ENCODE measurements at places on chromosomes 4 and X.
A peak's percentile ranks its signal among the peaks of the same experiment; 100 is the strongest.

DNA sequence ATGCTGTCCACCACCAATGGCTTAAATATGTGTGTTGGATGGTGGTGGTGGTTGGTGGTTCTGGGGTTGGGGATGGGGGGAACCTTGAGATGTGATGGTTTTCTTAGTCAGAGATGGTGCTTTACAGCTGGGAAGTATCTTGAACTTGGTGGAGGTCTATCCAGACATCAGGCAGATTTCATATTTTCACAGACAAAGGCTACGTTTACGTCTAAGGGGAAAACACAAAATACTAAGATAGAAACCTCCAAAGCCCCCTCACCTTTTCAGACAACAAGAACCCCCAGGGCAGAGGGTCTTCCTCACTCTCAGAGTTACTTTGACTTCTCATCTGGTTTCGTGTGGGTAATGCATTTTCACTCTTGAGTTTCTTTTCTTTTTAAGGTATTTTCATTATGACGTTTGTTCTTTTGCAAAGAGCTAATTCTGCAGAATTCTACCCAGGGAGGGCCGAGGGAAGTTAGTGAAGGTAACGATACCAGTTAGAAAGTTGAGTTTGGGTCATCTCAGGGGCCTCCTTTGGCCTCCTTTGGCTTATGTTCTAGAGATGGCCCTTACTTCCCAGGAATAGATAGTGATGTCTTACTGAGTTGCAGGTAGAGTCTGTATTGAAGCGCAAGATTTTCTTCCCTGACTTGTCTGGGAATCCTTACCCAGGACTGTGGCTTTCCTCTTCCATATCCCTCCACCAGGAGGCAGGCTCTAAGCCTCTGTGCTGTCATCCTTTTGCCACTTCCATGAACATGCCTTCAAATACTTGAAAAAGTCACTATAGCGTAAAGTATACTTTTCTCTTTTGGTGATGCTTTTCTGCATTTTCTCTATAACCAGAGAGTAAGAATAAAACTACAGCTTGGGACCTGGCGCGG is 31.9 kb downstream of the RHOH start:
- DNase-seq = no peak

DNA sequence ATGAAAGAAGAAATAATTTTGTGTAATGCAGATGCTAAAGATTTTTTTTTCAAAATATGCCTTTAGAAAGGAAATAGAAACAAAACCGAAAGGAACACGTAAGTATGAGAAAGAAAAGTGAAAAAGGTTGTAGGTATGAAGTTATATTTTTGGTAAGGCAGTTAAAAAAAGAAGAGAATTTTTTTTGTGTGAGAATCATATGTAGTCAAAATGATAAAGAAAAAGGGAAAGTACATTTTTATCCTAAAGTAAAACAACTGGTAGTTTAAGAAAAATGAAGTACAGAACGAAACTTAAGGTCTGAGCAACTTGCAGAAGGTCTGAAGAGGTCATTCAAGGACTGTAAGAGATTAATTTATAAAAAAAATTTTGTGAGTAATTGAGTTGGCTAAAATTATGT is 164.0 kb upstream of the TRAM1L1 start:
- DNase-seq = no peak

DNA sequence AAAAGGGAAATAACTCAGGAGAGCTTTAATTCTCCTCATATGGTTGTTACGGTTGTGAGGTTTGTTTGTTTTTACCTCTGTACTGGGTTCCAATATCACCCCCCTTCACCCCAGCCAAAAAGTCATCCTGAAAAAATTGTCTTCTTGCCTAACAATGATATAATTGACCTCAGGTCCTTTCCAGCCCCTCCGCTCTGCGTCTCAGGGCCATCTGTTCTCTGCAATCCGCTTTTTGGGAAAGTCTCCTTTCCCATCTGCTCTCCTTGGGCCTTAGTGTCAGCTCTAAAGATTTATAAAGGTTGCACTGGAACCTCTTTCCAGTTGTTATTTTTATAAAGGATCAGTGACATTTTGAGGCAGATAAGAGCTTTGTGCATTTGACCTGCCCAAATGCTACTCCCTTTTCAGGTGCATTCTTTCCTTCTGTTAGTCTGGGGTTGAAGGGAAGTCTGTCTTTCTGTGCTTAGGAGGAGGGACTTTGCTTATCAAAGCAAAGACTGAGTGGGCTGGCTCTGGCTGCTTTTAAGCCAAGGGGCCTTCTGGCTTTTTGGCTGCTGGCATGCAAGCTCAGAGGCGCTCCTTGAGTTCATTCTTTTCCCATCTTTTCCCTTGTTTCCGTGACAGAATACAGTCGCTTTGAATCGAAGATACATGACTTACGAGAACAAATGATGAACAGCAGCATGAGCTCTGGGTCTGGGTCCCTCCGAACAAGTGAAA is 34.1 kb downstream of the DLG3 start:
- DNase-seq = no peak

DNA sequence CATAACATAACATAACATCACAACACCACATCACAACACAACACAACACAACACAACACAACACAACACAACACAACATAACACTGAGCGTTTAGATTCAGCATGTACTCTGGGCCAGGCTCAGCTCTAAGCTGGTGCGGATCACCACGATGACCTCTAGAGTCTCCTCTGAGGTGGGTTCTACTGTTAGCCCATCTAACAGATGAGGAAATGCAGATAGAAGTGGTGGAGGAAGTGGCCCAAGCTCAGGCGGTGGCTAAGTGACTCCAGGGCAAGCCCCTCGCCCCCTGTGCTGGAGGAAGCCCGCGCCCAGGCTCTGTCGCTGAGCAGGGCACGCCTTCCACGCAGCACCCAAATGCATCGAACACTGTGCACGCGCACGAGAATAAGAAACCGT is 45.3 kb upstream of the CDKN2AIP start:
- DNase-seq = no peak

DNA sequence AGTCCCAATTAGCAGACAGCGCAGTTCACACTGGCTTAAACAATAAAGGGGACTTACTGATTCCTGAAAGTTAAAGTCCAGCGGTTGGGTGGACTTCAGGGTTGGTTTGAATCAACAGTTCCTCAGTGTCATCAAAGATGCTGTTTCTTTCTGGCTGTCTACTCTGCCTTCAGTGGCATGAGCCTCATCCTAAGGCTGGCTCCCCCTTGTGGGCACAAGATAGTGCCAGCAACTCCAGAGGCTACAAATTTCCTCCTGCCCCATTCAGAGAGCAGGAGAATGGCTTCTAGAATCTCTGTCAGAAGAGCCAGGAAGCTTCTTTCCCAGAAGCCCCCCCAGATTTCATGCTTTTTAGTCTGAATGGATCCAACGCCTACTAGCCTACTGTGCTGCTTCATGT is 82.4 kb upstream of the MTM1 start:
- DNase-seq = peak; percentile 11

DNA sequence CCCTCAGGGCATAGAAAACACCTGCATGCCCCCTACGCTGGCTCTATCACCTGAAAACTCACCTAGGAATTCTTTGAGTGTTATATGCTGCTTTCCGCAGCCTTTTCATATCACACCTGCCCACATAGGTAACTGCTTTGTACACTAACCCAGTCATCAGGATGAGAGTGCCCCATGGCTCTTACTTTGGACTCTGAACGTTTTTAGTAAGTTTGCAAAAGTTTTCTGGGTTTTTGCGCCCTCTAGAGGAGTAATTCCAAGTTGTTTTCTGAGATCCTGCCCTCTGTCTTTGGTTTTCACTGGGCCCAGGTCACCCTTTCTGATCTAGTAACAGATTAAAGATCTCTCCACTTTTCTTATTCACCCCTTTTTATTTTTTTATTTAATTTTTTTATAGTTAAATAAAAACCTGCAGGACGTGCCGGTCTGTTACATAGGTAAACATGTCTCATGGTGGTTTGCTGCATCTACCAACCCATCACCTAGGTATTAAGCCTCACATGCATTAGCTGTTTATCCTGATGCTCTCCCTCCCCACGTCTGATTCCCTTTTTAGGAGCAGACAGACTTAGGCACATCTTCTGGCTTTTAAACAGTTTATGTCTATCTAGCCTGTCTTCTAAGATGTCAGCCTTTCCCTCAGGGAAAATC is 139.2 kb downstream of the NWD2 start:
- DNase-seq = no peak

GRCh38 chr4:76275486-76276124 is 24.1 kb downstream of the FAM47E start:
- DNase-seq = no peak

GRCh38 chrX:123830309-123830708 is 29.5 kb upstream of the XIAP start:
- no peak for DNase-seq

DNA sequence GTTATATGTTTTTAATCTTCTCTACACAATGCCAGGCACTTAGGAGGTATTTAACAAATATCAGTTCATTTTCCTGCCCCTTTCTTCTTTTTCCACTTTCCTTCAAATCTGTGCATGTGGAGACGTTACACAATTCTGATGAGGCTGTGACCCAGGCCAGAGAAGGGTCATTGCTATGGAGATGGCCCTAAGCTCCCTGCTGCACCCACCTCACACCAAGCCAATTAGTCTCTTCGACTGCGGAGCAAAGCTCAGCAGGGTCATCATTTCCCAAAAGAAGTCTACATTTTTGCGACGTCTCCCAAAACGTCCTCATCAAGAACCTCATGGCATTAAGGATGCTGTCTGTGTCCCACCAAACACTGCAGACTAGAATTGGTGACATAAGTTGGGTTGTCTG is 28.9 kb upstream of the VEGFD start:
- DNase-seq = no peak

DNA sequence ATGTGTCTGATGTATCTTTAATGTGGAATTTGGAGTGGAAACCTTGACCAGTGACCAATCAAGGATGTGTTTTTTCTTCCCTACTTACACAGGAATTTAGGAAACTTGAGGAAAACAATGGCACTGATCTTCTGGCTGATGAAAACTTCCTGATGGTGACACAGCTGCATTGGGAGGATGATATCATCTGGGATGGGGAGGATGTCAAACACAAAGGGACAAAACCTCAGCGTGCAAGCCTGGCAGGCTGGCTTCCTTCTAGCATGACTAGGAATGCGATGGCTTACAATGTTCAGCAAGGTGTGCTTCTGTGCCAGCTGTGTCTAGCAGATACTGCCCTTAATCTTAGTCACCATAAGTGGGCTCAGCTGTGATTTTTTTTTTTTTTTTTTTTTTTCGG is 12.6 kb downstream of the TAF1 start:
- DNase-seq = no peak

GRCh38 chr4:7187691-7188090 is 4.6 kb upstream of the SORCS2 start:
- DNase-seq = no peak

DNA sequence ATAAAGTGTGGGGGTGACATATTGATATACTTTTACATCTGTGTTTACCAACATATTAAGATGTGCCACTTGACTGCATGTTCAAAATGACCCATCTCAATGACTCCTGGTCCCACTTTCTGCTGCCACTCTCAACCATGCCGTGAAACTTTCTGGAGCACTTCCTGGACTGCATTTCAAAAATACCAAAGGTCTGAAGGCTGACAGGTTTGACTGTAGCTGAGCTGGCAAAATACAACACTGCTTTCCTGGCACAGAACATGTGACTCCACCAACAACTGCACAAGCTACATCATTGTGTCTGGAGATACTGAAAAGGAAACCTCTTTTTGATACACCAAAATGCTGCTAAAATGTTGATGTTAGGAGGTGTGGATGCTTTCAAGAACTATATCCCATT is 184.8 kb downstream of the UNC5C start:
- DNase-seq = no peak

- no peak for DNase-seq
Measured at GRCh38 chrX:53798281-53798680, 111.8 kb upstream of the HUWE1 start.

DNA sequence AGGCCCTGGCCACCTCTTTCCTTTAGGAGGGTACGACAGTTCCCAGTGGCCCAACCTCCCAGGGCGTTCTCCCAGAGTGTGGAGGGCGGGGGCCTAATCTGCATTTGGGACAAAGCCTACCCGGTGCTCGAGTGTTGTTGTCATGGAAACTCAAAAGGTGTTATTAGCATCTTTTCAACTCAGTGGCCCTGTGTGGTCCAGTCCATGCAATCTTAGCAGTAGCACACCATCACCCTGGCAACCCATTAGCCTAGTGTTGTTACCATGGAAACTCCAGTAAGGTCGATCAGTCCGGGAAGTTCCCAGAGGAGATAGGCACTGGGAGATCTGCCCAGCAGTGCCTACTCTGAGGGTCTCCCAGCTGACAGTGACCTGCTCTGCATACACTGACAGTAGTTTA is 20.2 kb downstream of the APLN start:
- no peak for DNase-seq

- DNase-seq = no peak
Measured at GRCh38 chrX:71941776-71942175, 31.1 kb downstream of the NHSL2 start.

DNA sequence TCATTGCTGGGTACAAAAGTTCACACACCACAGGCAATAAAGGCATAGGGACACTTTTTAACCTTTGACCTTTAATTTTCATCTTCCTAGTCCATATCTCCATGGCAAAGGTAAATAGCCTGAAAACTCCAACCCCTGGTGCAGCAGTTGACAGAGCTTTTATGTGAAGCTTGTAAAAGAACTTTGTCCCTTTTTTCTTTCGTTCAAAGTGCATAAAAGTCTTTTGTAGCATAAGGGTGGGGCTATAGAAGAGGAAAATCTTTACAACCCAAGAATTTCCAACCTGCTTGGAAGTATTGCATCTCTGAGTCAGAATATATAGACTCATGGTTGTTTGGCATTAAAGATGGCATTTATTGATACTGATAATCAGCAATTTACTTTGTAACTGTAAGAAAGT is 20.4 kb downstream of the POF1B start:
- no peak for DNase-seq

DNA sequence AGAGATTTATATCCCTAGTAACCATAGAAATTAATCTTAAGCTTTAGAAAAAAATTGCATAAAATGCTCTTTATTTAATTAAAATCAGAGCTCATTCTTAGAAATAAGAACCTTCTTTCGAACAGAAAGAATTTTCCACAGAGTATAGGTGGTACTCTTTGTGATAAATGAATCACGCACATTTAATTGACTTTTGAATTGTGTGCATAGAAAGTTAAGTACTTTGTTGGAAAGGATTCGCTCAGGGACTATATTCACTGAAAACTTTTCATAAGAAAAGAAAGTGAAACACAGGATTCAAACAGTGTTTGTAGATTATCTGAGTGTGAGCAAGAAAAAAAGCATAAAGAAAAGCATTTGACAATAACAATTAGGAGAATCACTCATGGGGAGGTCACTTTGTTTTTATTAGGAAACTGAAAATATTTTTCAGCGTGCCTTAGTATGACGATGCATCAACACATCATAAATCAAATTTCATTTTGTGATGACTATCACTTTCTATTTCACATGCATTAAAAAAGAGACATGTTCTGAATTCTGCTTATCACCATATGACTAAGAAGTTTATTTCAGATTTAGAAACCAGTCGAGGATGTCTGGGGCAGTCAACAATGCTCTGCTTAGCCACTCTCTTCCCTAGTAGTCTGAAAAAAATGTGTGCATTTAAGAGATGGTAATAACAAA is 49.5 kb downstream of the STX18 start:
- DNase-seq = no peak

- no peak for DNase-seq
Measured at GRCh38 chr4:6076391-6076790, 58.2 kb upstream of the C4orf50 start.

GRCh38 chrX:86805241-86805640 is 657.0 kb downstream of the DACH2 start:
- DNase-seq = no peak

All from stimulated activated CD8-positive, alpha-beta memory T cell treated with anti-CD3 and anti-CD28 coated beads, Interleukin-4, amount 100 ng/mL, for 4 hours (primary cell).